ENCODE measurements at places on chromosomes 5 and 9.
A peak's percentile ranks its signal among the peaks of the same experiment; 100 is the strongest.

DNA sequence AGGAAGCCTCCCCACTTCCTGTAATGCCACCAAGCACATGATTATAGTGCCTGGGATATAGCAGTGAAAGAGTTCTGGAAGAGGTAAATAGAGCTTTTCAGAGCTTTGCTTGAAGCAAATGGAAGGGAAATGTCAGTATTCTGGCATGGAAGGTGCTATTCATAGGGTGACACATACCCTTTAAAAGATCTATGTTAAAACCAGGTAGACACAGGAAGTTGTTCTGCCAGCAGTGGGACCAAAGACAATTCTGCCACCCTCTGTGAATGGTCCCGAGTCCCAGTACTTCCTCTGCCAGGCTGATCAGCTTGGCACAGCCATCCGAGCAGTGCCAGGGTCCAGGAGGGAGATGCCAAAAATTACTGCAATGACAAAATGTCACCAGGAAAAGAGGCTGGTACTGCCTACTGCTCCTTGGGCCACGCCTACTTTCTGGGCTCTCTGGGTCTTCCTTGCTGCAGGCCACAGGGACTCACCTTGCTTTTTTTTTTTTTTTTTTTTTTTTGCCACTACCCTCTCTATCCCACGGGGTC, 26.7 kb downstream of the GARNL3 start:
- no peak for DNase-seq

DNA sequence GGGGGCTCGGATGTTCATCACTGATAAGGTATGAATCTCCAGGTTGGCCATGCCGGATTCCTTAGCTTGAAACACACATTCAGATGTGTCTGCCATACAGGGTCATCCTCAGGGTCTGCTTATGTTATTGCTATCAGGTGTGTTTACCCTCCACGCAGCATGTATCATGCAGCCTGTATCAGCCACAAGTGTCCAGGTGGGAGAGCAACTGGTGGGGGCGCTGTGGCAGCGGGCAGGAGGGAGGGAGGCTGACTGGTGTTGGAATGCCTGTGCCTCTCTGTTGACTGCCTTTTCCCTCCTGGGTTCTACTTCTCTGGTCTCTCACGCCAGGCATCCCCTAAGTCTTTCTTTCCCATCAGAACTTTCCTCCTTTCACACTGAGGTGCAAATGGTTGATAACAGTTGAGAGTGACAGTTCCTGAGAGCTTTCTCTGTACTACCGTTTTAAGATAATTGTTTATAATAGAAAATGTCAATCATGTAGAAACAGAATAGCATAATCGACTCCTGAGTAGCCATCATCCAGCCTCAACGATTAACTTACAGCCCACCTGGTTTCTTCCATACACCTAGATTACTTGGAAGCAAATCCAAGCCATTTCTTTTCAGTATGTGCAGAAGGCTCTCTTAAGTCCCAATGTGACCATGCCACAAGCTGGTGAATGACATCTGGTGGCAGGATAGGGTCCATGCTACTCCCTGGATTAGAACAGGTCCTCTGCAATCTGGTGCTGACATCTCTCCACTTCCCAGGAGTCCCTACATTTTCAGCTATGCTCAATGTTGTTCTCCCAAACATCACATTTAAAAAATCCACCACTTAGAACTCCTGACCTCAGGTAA, 86.6 kb downstream of the ACER2 start:
- DNase-seq = no peak

GRCh38 chr9:99076483-99077171, 28.3 kb upstream of the TGFBR1 start:
- peak; percentile 91 for DNase-seq

GRCh38 chr9:23123048-23123632, 676.5 kb downstream of the DMRTA1 start:
- DNase-seq = peak; percentile 53

GRCh38 chr5:166117072-166118066, 2174.1 kb upstream of the WWC1 start:
- no peak for DNase-seq

GRCh38 chr5:93274291-93274690, 306.7 kb downstream of the NR2F1-AS1 start:
- no peak for DNase-seq

- DNase-seq = no peak
These were observed 365.6 kb downstream of the CDK5RAP2 start for GRCh38 chr9:120214332-120214731.

- peak; percentile 89 for DNase-seq
These were observed at the start of gene JADE2 for GRCh38 chr5:134524826-134525682. JADE2 (plus strand) TSS chr5:134525670; CDS start chr5:134535858, 10,188 bp downstream.

DNA sequence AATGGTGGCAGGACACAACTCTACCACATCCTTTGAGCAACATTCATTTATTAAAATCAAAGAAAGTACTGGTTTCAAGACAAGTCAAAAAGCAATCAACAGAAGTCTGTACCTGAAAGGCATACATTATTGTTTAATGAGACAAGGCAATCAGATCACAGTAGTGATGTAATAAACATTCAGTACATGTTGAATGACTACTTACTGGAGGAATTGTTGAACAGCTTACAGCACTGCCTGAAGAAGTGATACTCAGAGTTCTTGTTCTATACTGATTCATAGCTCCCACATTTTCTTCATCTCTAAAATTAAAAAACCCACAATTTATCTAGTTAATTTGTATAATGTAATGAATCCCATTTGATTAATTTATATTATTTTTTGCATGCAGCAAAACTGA, 18.2 kb downstream of the RIOK2 start:
- DNase-seq = no peak

GRCh38 chr9:133131506-133131905, 10.5 kb upstream of the RALGDS start:
- DNase-seq = no peak

DNA sequence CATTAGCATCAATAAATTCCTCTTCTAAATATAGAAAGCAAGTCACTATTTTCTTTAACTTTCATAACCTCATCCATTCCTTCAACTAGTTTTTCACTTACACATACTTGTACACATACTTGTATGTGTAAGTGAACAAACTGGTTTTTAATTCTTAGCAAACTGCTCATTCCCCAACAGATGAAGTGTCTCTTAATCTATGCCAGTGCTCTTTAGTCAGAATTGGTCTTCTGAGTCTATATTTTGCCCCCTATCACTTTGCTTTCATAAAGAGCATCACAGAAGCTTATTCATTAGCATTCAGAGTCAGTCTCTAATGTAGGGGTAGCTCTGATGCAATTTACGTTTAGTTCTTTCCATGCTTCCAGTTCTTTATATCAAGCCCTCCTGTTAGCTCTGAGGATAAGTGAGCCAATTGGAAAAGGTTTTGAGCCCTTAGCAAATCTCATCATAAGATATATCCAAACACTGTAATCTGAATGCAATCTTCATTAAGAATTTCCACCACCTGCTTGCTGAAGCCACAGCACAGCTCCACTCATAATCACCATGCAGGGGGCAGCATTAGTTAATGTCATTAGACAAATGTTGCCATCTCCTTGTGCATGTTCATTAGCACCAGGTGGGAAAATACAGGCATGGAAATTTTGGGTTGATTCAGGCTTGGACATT, 178.5 kb upstream of the SLC24A2 start:
- DNase-seq = peak; percentile 5
